ENCODE measurements at places on chromosomes 3 and 15.

DNA sequence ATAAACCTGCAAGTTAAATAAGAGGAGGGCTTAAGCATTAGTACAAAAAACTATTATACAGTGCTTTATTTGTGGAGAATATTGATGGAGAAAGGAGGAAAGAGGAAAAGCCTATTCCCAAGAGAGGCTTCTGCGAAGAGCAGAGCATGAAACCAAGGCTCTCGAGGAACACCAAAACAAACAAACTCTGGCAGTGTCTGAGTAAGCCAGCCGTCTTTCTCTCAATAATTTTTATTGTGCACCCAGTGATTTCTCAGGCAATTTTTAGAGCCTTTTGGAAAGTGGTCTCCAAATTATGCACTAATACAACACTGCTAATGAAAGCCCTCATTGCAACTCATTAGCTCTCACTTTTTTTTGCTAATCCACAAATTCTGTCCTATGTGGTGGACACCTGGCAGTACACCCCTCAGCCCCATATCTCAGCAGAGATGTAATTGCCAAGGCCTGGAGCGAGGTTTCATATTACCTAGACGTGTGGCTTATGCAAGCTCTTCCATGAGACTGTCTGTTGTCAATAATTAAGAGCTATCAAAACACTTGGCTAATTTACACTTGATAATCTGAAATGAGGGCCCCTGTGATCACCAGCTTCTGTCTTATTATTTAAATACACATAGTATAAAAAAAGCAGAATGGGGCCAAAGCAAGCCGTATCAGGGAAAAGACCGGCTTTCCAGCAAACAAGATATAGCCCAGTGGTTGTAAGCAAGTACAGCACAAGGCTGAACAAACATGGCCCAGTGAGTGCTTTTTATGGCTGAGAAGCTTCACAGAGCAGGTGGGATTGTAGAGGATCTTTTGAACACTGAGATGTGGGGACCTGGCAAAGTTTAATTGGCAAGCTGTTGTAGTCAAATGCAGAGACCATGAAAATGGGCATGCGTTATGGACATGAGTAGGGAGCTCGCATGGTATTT lies 216.9 kb downstream of the ROBO2 start:
- no peak for DNase-seq

GRCh38 chr3:134054231-134054630 lies 24.5 kb upstream of the SLCO2A1 start:
- no peak for DNase-seq

GRCh38 chr3:84082726-84083125 lies 876.1 kb upstream of the CADM2 start:
- no peak for DNase-seq

DNA sequence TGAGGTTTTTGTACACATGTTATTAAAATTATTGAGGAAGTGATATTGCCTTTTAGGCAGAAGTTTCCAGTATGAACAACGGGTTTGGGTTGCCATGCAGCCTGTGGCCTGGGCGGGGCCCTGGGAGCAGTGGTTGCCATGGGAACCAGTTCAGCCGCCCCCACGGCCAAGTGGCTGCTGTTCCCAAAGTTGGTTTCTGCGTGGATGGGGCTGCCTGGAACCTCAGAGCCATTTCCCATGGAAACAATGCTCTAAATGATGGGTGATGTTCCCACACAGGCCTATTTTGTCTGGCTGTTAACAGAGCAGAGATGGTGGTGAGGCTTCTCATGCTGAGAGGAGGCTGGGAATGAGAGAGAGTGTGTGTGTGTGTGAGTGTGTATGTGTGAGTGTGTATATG lies 19.5 kb downstream of the MRAS start:
- DNase-seq, result no peak
